ENCODE measurements at places on chromosomes 13 and 19.

- no peak for DNase-seq
Observed at GRCh38 chr13:114025714-114026431, 52.0 kb upstream of the C13orf46 start.

DNA sequence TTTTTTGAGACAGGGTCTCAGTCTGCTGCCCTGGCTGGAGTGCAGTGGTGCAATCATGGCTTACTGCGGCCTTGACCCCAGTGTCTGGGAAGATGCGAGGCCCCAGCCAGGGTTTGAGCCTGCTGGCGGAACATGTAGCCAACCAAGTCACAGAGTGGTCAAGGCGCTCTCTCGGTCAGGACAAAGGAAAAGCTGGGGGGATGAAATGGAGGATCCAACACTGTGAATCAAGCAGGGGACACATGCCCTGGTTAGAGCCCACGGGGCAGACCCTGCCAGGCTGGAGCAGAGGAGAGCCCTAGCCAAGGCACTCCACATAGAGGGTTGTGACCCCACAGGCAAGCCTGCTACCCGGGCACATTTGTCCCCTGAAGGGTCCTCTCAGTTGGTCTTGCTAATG, 10.1 kb downstream of the TUBA3C start:
- no peak for DNase-seq

- DNase-seq = no peak
Observed at GRCh38 chr19:45251452-45252354, 632 bp downstream of the MARK4 start.

DNA sequence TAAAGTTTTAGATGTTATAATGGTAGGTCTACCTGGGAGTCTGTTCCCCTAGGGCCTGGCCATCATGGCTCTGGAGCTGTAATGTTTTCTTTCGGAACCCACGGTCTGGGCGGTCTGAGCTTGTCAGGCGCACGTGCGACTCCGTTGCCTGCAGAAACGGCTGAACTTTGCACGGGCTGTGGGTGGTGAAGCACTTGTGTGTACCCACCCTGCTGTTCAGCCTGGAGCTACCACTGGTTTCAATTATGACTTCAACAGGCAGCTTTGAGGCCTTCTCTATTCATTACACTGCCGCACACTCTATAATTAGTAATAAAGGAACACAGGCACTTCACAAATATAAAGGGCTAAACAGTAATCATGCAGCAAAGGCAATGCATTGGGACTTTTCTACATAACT, 6.0 kb downstream of the PCDH8 start:
- DNase-seq = no peak

DNA sequence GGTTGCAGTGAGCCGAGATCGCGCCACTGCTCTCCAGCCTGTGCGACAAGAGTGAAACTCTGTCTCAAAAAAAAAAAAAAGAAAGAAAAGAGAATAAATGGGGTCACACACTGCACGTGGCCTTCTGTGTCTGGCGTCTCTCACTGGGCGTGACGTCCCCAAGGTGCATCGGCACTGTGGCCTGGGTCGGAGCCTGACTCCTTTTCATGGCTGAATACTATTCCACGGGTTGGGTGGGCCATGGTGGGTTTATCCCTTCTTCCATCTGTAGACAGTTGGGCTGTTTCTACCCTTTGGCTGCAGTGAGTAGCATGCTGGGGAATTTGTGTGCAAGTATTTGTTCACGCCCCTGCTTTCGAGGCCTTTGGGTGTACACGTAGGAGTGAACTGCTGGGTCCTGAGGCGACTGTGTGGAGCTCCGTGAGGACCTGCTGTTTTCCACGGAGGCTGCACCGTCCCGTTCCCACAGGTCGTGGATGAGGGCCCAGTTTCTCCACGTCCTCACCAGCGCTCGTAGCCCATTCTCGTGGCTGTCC, 8.3 kb upstream of the MISP start:
- no peak for DNase-seq

DNA sequence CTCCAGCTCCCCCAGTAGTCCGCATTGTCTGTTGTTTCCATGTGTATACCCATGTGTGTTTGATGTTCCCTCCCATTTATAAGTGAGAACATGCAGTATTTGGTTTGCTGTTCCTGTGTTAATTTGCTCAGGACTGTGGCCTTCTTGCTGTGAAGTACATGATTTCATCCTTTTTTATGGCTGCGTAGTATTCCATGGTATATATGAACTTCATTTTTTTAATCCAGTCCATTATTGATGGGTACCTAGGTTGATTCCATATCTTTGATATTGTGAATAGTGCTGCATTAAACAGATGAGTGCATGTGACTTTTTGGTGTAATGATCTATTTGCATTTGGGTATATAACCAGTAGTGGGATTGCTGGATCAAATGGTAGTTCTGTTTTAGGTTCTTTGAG, 175.2 kb downstream of the PDS5B start:
- no peak for DNase-seq

DNA sequence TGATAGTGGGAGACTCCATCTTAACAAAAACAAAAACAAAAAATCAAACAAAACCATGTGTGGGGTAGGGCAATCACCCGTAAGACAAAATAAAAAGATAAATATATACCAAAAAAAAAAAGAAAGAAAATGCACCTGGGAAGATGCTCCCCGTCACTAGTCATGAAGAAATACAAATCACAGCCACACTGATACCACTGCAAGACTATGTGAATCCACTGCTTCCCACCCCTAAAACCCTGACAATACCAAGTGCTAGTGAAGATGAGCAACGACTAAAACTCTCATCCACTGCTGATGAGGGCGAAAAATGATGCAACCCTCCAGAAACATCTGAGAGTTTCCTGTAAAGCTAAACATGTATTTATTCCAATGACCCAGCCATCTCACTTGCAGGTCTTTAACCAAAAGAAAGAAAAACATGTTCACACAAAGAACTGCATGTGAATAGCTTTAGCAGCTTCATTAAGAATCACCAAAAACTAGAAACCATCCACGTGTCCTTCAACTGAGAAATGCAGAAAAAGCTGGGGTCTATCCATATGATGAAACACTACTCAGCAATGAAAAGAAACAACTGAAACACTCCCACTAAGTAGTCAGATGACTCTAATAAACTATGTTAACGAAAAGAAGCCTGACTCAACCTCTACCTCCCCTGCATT, 31.7 kb downstream of the BRD4 start:
- no peak for DNase-seq

DNA sequence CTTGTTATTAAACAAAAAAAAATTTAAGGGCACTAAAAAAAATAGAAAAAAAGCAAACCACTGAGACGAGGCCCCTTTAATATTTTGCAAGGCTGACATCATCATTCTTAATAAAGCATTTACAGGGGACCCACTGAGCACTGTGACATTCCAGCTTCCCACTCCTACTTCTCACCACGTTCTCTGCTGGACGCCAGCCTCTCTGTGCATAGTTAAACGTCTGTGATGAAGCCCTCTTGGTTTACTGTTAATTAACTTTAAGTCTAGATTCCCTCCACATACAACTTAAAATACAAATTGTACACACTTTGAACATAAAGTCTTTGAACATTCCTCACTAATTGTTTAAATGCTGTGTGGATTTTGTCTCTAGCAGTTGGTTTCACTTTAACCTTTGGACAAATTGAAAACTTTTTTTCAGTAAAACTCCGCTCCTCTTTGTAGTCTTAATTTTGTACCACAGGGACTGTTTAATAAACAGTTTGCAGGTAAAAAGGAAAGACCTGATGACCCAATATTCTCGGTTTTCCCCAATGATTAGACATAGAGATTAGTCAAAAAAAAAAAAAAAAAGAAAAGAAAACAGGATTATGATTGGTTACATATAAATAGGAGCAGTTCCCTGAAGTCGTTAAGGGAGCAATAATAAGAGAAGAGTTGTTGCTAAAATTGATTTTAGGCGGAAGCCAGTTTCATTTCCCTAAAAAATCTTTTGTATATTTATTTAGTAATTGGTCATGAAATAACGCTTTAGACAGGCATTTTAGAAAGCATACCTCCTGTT, 219.8 kb downstream of the MZT1 start:
- DNase-seq = no peak

- no peak for DNase-seq
Observed at GRCh38 chr13:24691381-24691780, 11.2 kb downstream of the ATP12A start.

DNA sequence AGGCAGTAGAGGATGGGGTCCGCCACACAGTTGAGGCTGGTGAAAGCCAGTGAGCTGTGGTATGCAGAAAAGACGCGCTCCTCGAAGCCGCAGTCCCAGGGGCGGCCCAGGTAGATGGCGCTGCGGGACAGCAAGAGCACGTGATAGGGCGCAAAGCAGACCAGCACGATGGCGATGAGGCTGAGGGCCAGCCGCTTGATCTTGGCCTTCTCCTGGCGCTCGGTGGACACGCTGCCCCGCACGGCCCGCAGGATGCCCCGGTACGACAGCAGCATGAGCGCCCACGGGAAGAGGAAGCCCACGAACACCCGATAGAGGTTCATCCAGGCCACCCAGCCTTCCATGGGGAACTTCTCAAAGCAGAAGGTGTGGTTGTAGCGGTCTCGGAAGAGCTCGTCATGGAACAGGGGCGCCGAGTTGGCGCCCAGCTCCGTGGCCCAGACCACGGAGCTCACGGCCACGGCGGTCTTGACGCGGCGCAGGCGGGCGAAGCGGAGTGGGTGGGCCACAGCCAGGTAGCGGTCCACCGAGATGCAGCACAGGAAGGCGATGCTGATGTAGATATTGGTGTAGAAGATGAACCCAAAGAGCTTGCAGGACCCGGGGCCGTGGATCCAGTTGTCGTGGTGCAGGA, 6.5 kb upstream of the OPA3 start:
- no peak for DNase-seq

- peak; percentile 99 for DNase-seq
Observed at GRCh38 chr19:46495786-46496099, at the start of gene PNMA8B. PNMA8B (minus strand) TSS chr19:46495867; CDS start chr19:46495465, 402 bp downstream.

GRCh38 chr13:91184244-91184926, 163.1 kb upstream of the MIR17HG start:
- no peak for DNase-seq

GRCh38 chr19:2701361-2702169, 929 bp downstream of the GNG7 start:
- DNase-seq = no peak

GRCh38 chr13:74305876-74306275, 171.7 kb upstream of the KLF12 start:
- no peak for DNase-seq

GRCh38 chr19:15892012-15892411, 5.9 kb downstream of the CYP4F2 start:
- no peak for DNase-seq

DNA sequence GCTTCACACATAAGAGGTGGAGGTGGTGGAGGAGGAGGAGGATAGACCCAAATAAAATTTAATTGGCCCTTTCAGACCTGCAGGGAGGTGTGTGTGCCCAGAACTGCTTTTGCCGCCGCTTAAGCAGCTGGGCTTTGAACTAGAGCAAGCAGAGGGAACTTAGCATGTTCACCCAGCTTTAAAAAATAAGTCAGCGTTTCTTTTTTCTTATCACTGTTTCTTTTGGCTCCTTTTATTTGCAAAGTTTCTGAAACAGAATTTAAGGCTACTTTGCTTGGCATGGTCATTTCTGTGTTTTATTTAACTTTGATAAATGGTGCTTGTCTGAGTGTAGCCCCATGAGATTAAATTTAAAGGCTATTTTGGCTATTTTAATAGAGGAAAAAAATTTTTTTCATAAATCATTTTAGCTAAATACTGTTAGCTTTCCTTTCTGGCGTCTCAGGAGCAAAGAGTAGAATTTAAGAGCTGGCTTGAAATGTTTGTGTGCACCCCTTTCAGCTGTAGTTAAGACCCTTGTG, 43.3 kb upstream of the RNF113B start:
- no peak for DNase-seq

DNA sequence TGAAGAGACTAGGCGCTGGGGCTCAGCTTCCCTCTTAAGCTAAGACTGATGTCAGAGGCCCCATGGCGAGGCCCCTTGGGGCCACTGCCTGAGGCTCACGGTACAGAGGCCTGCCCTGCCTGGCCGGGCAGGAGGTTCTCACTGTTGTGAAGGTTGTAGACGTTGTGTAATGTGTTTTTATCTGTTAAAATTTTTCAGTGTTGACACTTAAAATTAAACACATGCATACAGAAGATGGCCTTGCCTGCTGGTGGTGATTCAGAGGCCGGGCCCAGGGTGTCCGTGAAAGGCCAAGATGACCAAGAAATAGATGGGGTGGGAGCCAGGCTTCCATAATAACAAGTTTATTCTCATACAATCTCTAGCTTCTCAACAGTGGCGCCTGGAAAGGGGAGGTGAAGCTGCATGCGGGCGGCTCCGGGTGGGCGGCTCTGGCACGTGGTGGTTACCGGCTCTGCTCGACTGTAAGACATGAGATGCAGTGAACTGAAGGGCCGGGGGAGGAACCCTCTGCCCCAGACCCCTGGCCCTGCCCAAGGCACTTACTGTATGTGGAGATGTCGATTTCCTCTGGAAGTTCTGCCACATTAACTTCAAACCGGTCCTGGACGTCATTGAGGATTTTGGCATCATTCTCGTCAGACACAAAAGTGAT, 10.5 kb downstream of the DDX39A start:
- no peak for DNase-seq

- no peak for DNase-seq
Observed at GRCh38 chr19:39660661-39661060, 4.9 kb downstream of the LGALS16 start.

- no peak for DNase-seq
Observed at GRCh38 chr19:42512743-42513304, 15.5 kb downstream of the CEACAM1 start.

DNA sequence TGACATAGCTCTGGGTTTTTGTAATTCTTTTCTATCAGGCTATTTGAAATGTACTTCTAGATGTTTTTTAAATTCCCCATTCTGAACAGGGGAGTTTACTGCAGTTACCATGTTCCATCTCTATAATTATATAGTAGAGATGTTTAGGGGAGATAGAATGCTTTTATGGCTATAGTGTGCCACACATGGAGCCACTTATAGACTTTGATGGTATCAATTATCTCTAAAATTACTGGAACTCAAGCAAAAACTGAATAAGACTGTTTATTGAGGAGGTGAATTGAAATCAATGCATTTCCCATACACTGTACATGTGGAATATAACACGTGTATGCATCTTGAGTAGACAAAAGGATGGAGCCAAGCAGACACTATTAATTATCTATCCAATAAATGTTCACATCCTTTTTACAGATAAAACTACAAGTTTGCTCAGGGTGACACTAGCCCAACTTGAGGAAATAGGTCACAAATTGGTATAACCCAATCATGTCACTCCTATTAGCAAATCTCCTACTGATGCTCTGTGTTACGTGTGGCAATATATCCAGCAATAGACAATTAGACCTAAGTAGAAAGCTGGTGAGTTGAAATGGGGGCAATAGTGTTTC, 1882.6 kb downstream of the PCDH9 start:
- no peak for DNase-seq

Data from D721Med (cell line).